Activated naive CD8-positive, alpha-beta T cell treated with anti-CD3 and anti-CD28 coated beads, Interleukin-2, amount 10 ng/mL, durations not matched to agents 7 days and 5 days (primary cell): ENCODE measurements at places on chromosomes 7 and 10. TPM values are rescaled to one million over a fixed set of nuclear protein-coding genes. Genes with fewer than 3 reads are reported as not detected.

DNA sequence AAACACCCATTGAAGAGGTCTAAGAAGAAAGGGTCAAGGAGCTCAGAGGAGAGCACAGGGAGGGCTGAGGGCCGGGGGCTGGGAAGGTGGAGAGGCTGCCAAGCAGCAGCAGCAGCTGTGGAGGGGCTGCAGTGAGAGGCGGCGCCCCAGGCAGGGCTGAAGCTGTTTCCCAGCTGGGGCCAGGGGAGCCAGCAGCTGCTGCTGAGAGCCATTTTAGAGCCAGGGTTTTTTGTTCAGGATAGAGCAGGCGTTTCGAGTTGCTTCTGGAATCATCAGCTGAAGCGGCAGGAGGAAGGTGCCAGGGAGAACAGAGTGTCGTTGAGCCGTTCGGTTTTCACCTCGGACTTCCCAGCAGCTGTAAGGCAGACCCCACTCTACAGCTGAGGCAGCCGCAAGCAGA, 62.7 kb downstream of the LANCL2 start:
- DNase-seq = no peak

DNA sequence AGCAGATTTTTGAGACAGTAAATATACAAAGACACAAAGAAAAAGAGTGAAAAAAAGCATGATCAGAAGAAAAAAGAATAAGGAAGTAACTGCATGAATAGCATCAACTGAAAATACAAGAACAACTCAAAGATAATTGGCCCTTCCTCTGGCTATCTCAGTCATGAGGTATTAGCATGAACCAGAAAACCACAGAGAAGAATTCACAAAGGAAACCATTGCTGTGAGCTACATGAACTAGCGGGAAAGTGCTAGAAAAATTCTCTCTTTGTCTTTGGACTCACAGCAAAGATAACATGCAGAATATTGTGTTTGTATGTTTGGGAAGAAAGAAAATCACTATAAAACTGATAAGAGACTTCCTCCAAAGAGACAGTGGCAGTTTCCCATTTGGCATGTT, 82.9 kb downstream of the SORCS1 start:
- no peak for DNase-seq

- DNase-seq = no peak
These were observed 128.5 kb downstream of the WDR11 start for GRCh38 chr10:120979435-120980278.

The RELN gene
- not detected for total RNA-seq
